Right hindlimb (tissue), 1 donor: ENCODE measurements at places on chromosomes 2 and 18.

DNA sequence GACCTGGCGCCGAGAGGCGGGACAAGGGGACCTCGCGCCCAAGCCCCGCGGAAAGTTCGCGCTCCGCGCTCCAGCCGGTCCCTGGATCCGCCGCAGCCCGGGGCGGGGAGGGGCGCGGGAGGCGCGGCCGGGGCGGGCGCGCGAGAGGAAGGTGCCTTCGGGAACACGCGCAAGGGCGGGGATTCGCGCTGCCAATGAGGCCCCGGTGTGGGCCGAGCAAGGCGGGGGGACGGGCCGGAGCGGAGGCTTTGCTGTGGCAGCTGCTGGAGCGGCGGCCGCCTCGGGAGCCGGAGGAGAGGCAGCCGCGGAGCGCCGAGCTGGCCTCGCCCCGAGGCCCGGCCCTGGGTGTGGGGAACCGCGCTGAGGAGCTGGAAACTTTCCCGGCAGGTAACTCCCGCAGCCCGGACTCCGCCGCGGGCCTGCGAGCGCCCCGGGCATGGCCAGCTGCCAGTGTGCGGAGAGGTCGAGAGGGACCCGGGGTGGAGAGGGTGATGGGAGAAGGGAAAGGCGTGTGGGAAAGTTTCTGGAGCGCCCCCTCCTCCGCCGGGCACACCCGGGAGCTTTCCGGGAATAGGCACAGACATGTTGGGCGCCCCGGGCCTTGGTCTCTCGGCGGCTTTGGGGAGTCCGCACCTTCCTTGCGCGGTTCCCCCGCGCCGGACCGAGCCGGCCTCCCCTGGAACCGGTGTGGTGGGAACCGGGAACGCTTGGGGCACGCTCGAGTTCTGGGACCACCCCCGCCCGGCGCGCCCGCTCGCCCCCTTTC, at the start of gene TANC1:
Gene TANC1 (plus strand): TSS at position 245 of the 766 bp plus-strand sequence. CDS start 97,271 bp downstream, outside the sequence.
- DNase-seq: peak; percentile 96

DNA sequence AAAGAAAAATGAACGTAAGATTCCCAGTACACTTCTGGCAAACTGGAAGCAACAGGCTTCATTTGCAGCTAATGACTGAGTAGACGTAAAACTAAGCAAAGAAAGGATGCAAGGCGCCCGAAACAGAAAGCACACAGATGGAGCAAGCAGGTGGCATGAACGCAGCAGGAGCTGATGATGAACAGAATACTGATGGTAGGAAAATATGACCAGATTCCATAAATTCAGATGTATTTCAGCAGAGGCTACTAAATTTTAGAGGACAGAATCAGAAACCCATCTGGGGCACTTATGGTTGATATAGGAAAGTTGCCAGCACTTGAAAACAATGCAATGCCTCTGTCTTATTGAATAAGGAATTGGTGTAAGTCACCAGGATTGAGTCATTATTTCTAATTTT, 658.7 kb upstream of the LINC00305 start:
- no peak for DNase-seq

- DNase-seq: no peak
These were observed 83.7 kb upstream of the B3GNT2 start for GRCh38 chr2:62112179-62112578.

GRCh38 chr2:214679736-214680135, 129.7 kb downstream of the BARD1 start:
- DNase-seq: no peak

DNA sequence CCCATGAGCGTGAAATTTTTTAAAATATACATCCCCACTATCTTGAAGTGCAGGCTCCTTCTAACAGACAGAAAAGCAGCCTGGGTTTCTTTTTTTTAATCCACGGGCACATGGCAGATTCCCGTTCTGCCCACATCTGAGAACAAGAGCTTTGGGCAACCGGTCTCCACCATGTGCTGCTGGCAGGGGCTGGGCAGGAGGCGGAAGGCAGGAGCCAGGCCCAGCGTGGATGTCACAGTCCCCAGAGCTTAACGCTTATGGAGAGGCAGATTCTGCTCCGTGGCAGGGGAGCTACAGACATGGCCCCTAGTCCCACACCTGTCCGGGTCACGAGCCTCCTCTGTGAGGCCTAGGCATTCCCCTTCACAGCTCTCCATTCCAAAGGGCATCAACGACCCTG, 503.0 kb upstream of the MYT1L start:
- no peak for DNase-seq

GRCh38 chr18:6547476-6547875, 132.8 kb upstream of the L3MBTL4 start:
- no peak for DNase-seq

DNA sequence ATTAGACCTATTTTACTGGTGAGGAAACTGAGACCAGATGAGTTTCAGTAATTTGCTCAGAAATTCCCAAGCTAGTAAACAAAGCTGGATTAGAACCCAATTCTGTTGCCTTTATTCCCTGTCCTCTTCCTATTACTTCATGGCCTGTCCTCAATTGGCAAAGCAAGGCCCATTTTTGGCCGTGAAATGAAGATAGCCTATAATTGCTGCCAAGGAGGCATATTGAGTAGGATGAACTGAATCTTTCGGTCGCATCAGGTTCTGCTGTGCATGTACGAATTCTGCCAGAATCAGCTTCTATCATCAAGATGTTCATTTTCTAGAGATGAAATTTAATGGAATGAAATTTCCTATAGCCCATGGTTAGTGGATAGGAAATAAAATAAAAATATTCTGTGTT, 1485.2 kb upstream of the PIK3C3 start:
- no peak for DNase-seq

DNA sequence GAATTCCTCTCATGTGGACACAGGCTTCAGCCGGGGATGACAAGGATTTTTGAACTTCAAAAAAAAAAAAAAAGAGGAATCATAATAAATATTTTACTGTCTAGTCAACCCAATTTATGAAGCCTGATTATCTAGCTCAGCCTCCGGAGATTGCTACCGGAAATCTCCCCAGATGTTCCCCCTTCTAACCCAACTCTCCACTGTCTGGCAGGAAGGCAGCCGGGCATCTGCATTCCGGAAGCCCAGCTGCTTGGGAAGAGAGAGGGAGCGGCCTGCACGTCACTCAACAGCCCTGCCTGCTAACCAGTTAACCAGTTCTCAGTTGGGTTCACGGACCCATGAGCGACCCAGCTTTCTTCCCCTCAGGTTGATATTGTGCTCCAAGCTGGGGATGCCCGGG, 87.2 kb upstream of the POU3F3 start:
- DNase-seq: no peak

DNA sequence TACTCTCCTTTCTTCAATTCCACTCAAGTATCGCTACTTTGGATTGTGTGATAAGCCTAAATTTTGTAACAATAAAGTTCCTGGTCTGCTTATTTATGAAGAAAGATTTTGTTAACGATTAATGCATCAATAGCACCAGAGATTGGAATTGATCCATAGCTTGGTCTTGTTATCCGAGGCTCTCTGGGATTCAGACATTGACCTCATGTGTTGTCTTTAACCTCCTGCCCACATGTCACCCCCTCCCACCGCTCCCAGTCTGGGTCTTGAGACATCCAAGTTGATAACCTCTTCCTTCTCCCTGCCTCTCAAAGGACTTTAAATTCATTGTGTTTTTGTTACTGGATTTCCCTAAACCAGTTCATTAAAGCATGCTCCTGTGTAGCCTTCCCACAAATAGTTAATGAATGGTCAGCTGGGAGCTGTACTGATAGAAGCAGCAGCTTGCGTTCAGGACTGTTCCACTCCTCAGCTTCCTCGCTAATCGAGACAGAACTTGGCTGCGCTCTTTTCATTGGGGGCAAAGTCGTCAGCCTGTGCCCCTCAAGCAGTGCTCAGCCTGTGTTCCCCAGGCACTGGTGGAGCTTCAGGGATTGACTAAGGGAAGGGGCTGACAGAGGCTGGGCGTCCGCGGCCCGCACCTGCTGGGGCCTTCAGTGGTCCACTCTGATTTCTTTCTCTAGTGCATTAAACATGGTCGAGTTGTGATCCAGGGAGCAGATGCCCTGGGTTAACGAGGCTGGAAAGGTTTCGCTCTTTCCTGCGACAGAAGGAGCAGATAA, 18.9 kb downstream of the ASB1 start:
- DNase-seq: no peak
